ENCODE measurements at places on chromosomes 11 and 22. TPM values are rescaled to one million over a fixed set of nuclear protein-coding genes. Genes with fewer than 3 reads are reported as not detected.

DNA sequence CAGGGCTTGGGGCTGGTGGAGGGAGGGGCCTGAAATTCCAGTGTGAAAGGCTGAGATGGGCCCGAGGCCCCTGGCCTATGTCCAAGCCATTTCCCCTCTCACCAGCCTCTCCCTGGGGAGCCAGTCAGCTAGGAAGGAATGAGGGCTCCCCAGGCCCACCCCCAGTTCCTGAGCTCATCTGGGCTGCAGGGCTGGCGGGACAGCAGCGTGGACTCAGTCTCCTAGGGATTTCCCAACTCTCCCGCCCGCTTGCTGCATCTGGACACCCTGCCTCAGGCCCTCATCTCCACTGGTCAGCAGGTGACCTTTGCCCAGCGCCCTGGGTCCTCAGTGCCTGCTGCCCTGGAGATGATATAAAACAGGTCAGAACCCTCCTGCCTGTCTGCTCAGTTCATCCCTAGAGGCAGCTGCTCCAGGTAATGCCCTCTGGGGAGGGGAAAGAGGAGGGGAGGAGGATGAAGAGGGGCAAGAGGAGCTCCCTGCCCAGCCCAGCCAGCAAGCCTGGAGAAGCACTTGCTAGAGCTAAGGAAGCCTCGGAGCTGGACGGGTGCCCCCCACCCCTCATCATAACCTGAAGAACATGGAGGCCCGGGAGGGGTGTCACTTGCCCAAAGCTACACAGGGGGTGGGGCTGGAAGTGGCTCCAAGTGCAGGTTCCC lies at the start of gene APOC3:
Gene APOC3, plus strand, starts transcription at position 383 of the 659 bp plus-strand sequence. CDS start 676 bp downstream, outside the sequence.
- no peak for DNase-seq

GRCh38 chr11:93054279-93054678 lies 84.8 kb downstream of the MTNR1B start:
- no peak for DNase-seq

- DNase-seq = no peak
These were observed 15.7 kb downstream of the MYO18B start for GRCh38 chr22:25757686-25758085.

GRCh38 chr22:39263626-39264348 lies 19.0 kb upstream of the PDGFB start:
- DNase-seq = no peak

Gene RELA
- total RNA-seq = 116 TPM

DNA sequence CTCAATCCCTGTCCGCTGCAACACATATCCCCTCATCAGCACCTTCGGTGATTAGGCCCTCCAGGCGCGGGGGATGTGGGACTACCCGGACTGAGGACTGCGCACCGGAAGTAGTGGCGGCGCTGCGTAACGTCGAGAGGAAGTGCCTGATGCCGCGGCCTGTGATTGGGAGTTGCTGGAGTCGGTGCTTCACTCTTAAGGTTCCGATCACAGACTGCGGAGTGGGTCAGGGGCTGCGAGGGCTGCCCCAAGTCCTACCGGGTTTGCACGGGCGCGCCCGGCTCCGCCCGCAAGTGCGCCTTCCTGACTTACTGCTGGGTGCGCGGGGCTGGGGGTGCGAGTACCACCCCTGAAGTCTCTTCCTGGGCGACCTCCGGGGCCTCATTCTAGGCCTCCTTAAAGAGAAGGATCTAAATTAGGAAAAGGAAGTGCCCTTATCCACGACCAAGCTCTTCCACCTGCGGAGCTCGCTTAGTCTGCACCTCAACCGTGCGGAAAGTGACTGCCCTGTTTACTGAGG lies at the start of gene ALKBH3:
Gene ALKBH3, plus strand, starts transcription at position 192 of the 520 bp plus-strand sequence. CDS start 1,822 bp downstream, outside the sequence.
- peak; percentile 92 for DNase-seq

Gene SSTR3
- 10.0 TPM for total RNA-seq

Gene RASD2
- total RNA-seq = 0.28 TPM

GRCh38 chr22:37519268-37520195 lies at the start of gene CARD10:
Gene CARD10, minus strand, starts transcription at chr22:37519415. Its CDS starts 215 bp downstream, at chr22:37519200.
- peak; percentile 30 for DNase-seq

Data from activated T-cell treated with anti-CD3 and anti-CD28 coated beads, Interleukin-2, amount 50 U/mL, for 72 hours (primary cell).